ENCODE measurements at places on chromosomes 5 and 9.
A peak's percentile ranks its signal among the peaks of the same experiment; 100 is the strongest.

DNA sequence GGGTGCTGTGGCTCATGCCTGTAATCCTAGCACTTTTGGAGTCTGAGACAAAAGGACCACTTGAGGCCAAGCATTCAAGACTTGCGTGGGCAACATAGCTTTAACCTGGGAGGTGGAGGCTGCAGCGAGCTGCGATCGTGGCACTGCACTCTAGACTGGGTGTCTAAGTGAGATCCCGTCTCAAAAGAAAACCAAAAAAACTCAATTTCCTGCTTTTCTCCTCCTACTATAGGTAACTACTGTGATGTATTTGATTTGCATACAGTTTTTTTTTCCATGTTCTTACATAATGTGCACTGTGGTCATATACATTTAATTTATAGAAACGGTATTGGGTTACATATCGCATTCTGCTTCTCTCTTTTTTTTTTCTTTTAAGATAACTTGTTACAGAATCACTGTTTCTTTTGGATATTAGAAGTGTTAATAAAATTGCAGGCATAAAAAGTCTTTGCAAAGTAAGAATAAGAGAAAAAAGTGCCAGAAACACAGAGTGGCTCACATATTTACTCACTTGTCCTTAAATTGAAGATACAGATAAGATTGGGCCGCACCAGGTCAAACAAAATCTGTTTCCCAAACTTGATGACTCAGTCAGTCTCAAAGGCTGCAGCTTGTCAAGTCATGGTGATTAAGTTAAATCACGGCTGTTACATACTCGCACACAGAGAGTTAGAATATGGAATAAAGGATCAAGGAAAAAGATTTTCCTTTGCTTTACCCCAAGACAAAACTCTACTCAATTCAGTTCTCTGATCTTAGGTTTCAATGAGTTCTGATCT lies 2.0 kb upstream of the PTGR1 start:
- no peak for DNase-seq

DNA sequence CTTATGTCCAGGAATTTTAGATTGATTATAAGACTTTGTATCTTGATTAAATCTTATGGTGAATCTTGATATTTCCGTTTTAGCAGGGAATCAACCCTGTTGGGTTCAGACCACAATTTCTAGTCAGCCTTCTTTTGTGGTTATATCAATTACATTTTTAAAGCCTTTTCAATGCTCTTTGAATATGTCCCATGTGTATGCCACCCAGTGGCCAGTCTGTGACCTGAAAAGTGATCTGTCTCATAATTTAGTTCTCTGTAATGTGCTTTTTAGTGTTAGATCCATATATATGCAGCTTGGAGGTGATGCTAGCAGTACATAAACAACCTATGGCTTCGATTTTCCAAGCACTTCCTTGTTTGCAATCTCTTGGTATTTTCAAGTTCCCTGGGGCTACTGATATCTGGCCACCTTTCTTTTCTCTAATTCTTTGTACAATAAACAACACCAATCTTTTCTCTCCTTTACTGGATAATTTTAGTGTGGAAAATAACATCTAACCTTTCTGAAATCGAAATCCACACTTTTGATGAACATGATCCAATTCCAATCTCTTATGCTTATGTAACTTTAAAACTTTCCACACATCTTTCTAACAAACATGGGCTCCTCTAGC lies 28.8 kb downstream of the PDE8B start:
- DNase-seq: no peak

DNA sequence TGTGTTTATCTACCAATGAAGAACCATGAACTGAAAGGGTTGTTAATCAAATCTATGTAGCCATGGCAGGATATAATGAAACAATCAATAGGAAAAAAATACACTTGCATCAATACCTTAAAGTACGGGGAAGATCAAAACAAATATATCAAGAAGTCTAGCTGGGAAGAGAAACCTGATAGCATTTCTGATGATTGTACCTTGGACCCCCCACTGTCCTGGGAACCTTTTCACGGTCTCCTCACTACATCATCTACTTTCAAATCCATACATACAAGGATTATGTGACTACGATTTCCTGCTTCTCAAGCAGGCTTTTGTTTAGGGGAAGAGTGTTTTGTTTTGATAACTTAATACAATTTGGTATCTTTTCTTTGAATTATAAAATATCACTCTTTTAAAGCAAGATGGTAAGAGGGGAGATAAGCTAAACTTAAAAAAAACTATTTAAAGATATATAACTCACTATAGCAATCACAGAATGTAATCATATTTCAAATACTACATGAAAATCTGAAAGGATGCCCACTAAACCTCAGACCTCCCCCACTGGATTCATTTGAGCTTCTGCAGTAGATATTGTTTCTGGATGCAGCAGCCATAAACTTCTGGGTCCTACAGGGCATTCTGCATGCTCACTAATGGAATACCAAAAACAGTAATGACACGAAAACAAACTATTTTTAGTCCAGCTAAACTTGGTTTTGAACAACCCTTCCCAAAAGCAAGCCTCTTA lies 8.0 kb downstream of the EBF1 start:
- DNase-seq: no peak

DNA sequence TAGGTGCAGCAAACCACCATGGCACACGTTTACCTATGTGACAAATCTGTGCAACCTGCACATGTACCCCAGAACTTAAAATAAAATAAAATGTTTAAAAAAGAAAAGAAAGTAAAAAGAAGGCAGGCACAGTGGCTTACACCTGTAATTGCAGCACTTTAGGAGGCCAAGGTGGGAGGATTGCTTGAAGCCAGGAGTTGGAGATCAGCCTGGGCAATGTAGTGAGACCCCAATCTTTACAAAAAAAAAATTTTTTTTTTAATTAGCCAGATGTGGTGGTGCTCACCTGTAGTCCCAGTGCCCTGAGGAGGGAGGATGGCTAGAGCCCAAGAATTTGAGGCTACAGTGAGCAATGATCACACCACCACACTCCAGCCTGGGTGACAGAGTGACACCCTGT lies 12.5 kb upstream of the LHFPL2 start:
- DNase-seq: no peak

DNA sequence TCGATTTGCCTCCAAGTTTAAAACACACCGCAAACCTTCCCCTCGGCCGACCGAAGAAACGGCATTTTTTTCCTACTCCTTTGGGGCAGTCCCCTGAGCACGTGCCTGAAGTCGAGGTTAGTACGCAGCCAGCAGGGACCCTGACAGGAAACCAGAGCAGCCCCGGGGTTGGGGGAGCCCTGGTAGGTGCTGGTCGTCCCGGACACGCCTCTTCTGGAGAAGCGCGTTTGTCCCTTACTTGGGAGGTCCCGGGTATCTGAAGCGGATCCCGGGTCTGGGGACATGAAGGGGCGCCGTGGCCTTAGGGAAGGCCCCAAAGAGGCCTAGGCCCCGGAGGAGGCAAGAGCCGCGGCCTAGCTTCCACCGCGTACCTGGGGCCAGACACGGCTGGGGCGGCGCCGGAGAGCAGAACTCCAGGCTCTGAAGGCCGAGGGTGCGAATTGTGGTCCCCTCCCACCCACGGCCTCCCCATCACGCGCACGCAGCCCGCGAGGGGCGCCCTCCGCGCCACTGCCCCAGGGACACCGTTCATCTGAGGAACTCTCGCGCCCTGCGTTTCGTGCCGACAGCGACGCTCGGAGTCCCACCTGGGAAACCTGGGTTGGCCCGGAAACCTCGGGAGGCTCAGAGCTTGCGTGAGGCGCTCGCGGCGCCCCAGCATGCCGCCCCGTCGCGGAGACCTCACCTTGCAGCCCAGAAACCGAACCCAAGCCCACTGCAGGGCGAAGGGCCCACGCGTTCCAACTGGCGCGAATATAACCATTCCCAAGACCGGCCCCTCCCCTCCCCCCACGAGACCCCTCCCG lies 10.4 kb downstream of the OTP start:
- DNase-seq: no peak

DNA sequence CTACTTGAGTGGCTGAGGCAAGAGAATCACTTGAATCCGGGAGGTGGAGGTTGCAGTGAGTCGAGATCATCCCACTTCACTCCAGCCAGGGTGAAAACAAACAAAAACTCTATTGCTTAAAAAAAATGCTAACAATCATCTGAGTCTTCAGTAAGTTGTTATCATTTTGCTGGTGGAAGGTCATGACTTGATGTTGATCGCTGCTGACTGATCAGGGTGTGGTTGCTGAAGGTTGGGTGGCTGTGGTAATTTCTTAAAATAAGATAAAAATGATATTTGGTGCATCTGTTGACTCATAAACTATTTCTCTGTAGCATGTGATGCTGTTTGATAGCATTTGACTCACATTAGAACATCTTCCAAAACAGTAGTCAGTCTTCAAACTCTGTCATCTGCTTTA lies 349.4 kb upstream of the PAPPA start:
- DNase-seq: no peak

DNA sequence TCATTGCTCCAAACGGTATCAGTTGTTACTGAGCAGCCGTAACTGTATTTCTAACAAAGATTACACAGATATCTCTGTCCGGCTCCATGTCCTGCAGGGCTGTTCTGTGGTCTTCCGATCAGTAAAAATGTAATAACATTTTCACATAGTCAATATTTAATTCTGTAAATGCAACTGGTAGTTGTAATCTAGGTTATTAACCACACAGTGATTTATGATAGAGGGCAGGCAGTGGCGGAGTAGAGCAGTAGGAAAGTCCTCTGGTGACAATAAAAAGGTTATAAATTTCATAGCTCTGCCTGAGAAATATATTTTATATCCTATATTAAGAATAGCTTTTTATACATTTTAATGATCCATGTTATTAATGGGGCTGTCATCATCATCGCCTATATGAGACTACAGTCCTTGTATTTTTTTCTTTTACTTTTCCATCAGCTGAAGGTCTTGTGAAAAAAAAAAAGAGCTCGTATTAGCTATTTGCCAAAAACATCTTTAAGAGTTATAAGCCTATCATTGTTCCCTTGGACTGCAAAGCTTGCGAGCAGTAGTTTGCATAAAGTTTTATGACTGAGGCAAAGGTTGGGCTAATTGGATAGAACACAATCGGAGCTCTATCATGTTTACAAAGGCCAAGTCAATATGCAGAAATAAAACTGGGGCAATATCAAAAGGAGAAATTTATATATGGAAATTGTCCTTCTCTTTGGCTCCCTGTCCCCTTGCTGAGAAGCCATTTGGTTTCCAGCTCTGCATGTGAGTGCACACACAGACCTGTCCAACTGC lies 648.0 kb downstream of the IRX1 start:
- DNase-seq: no peak

- DNase-seq: no peak
Observed at GRCh38 chr9:94222870-94223269, 36.2 kb upstream of the ZNF169 start.

DNA sequence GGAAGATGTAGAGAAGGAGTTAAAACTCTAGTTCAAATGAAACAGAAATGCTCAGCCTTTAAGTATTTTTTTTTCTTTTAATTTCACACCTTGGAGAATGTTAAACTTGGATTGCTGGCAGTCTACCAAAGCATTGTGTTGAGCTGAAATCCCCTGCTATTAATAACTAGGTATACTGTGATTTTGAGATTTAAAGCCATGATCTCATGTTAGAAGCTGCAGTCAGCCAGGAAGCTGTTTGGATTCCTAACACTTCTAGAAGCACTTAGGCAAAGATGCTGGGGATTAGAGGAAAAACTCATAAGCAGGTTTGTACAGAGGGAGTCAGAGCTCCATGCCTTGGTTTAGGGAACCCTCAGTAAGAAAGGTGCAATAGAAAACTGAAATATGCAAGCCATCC lies 141.4 kb downstream of the KIF4B start:
- no peak for DNase-seq

- no peak for DNase-seq
Observed at GRCh38 chr5:58410441-58410840, 49.4 kb downstream of the PLK2 start.

GRCh38 chr9:76817489-76817888 lies 53.3 kb downstream of the PCA3 start:
- DNase-seq: no peak

DNA sequence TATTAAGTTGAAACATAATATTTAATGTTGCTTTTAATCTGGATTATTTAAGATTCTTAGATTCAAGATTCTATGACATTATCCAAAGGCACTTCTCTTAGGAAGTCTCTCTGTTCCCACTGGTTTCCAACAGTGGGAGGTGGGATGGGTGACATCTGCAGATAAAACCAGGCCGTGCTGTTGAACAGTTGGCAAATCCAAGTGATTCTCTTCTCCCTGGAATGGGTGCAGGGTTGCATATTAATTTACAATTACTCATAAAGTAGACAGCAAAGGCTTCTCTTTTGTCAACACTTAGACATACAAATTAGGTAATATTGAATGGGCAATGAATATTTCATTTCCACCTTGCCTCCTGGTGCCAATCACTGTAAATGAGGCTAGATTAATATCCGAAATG lies 233.7 kb upstream of the IL12B start:
- DNase-seq: no peak

- no peak for DNase-seq
Observed at GRCh38 chr5:3931976-3932375, 336.3 kb downstream of the IRX1 start.

- DNase-seq: no peak
Observed at GRCh38 chr5:137071931-137072330, 427.2 kb downstream of the SPOCK1 start.

- peak; percentile 48 for DNase-seq
Observed at GRCh38 chr5:177111720-177112394, 21.7 kb upstream of the NSD1 start.

DNA sequence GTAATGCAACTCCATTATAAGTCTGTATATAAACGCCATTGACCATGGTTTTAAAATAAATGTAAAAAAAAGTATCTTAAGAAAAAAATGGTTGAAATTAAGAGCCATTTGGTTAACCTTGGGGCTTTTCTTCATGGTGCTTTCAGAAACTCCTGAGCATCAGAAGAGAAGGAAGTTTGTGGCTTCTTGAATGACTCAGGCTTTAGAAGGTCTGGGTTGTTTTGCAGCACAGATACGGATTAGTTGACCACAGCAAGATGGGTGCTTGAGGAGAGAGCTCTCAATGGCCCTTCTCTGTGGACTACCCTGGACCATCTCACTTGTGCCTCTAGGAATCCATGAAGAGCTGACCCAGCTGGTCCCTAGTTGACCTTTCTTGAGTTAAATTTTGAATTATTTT lies 189.5 kb downstream of the TMEM38B start:
- DNase-seq: no peak

GRCh38 chr9:136193127-136193890 lies 11.6 kb downstream of the LHX3 start:
- no peak for DNase-seq

GRCh38 chr5:35617060-35617434 lies 616 bp upstream of the SPEF2 start:
- DNase-seq: no peak

GRCh38 chr5:140189253-140189652 lies 14.3 kb downstream of the CYSTM1 start:
- no peak for DNase-seq

GRCh38 chr5:169602535-169602934 lies 19.0 kb downstream of the SPDL1 start:
- DNase-seq: no peak

- no peak for DNase-seq
Observed at GRCh38 chr9:121198512-121199042, 3.1 kb downstream of the RAB14 start.
